ENCODE measurements at places on chromosomes 5 and 9.

- ATAC-seq, result peak; percentile 37
These were observed 809 bp downstream of the SLC44A1 start for GRCh38 chr9:105245029-105245890.

GRCh38 chr9:92528522-92528849 is 7.3 kb downstream of the ECM2 start:
- no peak for ATAC-seq

GRCh38 chr9:26058111-26058895 is 380.1 kb upstream of the TUSC1 start:
- ATAC-seq, result no peak

DNA sequence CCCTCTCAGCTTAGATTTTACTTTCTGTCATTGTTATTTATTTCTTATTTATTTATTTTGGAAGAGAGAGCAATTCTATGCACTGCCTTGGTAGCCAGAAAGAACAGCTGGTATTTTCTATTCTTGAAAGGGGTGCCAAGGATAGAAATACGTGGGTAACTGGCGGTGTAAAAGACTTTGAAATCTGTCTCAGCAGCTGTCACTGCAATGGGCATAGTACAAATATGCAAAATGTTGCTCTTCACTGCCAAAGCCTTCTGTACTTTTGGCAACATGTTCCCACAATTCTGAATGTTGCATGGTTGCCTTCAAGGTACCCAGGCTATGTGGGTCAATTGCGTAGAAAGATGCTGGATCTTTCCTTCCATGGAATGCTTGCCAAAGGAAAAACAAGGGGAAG is 230.2 kb upstream of the EDIL3 start:
- peak; percentile 60 for ATAC-seq

- ATAC-seq, result no peak
These were observed 44.0 kb downstream of the GGTA1 start for GRCh38 chr9:121455527-121456239.

DNA sequence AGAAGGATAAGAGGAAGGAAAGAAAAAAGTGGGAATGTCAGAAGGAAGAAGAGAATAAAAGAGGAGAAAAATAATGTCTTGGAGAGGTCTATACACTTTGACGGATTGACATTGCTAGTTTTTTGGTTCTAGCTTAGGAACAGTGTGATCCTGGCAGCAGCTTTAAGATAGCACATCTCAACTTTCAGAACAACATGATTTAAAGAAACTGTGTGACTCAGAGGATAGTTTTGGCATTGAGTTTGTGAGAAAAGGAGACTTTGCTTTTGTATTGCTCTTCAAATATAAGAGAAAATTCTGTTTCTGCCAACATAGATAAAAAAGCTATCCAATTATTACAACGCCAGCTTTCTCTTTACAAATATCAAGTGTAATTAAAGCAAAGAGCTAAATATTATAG is 260.7 kb upstream of the ARRDC3 start:
- no peak for ATAC-seq

DNA sequence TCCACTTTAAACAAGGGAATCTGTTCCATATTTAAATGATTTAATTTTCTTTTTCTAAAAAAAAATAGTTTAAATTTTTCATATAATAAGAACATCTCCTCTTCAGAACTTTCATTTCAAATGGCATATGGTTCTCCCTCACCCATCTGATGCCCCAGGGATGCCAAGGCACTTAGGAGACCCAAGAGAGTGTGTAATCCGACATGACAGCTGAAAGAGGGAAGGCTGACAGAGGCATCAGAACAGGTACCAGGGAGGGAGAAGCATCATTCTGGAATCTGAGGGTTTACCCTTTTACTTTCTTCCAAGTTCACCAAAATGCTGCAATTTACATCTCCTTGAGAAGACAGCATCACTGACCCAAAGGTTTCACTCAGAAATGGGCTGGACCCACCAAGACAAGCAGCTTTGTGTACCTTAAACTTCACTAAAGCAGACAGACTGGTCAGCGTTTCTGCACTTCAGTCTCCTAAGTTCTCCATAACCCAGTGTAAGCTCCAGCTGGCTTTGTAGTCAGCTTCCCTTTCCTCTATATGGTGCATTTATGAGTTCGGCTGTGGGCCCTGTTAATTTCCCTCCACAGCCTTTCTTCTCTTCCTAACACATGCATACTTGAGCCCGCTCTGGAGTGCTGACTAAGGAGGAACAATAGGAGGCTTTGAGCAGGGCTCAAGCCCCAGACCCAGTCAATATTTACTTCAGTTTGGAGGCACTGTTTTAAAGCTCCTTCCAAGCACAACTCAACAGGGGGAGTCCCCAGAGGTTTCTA is 17.7 kb downstream of the EFNA5 start:
- no peak for ATAC-seq

- ATAC-seq, result no peak
These were observed 2.5 kb upstream of the ZNF367 start for GRCh38 chr9:96420468-96421219.

- no peak for ATAC-seq
These were observed 1.8 kb downstream of the AUH start for GRCh38 chr9:91359734-91360470.

GRCh38 chr9:74361508-74361907 is 135.6 kb upstream of the RORB start:
- no peak for ATAC-seq

- ATAC-seq, result no peak
These were observed 261.3 kb upstream of the ANKH start for GRCh38 chr5:15132816-15133405.

GRCh38 chr5:57340681-57341080 is 141.9 kb downstream of the ACTBL2 start:
- no peak for ATAC-seq

DNA sequence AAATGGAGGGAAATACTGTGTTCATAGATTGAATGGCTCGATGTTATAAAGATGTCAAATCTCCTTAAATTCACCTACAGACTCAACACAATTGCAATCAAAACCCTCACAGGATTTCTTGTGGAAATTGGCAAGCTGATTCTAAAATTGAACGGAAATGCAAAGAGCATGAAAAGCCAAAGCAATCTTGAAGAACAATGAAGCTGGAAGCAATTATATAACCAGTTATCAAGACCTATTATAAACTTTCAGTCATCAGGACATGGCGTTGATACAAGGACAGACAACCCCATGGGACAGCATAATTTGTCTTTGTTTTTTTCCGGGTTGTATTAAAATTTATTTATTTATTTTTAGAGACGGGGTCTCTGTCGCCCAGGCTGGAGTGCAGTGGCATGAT is 53.5 kb upstream of the OTULINL start:
- no peak for ATAC-seq

DNA sequence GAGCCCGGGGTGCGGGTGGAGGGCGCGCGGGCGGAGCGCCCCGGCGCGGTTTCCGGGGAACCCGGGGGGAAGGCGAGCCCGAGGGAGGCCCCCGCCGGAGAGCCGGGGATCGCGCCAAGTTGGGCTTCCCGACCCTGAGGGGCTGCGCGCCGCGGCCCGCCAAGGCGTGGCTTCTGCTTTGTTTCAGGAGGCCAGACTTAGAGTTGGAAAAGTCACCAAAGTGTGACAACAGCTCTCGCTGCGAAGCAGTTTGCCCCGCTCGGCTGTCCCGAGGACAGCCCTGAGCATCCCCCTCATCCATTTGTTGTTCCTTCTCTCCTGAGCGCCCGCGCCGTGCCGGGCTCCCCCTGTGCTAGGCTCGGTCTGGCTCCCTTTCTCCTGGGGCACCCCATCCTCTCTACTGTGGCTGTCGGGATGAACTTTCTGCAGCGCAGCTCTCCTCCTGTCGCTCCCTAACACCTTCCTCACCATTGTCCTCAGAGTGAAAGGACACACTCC is 410 bp downstream of the GLIPR2 start:
- ATAC-seq, result peak; percentile 9

DNA sequence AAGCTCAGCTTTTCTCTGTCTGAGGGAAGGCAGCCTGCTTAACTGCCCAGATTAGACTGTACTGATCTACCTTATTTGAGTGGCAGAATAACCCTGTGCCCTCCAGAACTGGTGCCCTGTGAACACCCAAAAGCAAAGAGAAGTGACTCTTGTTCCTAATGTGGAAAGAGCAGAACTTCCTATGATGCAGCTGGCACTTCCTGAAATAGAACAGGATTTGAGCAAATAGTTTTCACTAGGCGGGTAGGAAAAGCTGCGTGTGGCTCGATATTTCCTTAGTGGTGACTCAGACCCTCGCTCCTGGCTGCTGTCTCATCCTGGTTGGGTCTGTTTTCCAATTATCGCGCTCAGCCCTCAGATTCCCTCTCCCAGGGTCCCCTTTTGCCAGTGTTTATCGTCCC is 89.9 kb downstream of the SH3TC2 start:
- ATAC-seq, result peak; percentile 63

DNA sequence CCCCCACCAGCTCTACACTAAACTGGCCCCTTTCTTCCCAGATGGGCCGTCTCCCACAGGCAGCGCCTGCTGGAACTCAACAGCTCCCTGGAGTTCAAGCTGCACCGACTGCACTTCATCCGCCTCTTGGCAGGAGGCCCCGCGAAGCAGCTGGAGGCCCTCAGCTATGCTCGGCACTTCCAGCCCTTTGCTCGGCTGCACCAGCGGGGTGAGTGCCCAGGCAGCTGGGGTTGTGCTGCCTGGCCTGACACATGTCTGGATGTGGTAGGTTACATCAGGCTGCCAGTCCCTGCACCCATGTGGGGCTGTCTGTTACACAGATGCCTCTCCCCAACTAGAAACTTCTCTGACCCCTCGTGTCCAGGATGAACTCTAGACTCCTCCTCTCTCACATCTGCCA is 9.8 kb downstream of the NHP2 start:
- ATAC-seq, result no peak

DNA sequence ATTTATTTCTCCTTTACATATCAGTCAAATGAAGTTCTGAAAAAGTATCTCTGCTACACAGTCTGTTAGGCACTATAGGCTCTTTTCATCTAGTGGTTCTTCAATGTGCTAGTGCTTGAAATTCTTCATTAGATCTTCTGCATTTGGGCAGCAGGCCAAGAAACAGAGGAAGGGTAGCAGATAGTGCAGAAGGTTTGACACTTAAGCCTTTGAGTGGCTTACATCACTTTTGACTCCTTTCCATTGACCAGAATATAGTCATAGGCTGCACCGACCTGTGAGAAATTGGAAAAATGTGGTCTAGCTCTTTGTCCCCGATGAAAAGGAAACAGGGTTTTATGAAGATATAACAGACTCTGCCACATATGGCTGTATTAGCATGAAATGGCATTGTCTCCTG is 459.5 kb upstream of the PTGER4 start:
- ATAC-seq, result no peak

Data from motor neuron (in vitro differentiated cells).